AG08396 (cell line): ENCODE measurements at places on chromosomes 1 and 21.

DNA sequence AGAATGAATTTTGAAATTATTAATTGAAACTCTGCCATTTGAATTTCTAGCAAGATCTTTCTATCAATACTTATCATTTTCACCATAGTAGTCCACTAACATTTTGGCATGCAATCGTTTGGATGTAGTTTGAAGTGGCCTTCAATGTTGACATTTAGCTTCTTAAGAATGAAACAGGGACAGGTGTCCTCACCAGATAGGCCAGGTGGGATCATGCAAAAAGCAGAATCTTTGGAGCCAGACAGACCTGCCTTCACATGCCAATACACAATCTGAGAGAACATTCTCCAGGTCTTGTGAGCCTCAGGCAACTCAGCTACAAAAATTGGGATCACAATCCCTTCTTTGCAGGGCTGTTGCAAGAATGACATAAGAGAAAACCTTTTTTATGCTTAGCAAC lies 18.3 kb upstream of the HSPA13 start:
- DNase-seq = no peak

DNA sequence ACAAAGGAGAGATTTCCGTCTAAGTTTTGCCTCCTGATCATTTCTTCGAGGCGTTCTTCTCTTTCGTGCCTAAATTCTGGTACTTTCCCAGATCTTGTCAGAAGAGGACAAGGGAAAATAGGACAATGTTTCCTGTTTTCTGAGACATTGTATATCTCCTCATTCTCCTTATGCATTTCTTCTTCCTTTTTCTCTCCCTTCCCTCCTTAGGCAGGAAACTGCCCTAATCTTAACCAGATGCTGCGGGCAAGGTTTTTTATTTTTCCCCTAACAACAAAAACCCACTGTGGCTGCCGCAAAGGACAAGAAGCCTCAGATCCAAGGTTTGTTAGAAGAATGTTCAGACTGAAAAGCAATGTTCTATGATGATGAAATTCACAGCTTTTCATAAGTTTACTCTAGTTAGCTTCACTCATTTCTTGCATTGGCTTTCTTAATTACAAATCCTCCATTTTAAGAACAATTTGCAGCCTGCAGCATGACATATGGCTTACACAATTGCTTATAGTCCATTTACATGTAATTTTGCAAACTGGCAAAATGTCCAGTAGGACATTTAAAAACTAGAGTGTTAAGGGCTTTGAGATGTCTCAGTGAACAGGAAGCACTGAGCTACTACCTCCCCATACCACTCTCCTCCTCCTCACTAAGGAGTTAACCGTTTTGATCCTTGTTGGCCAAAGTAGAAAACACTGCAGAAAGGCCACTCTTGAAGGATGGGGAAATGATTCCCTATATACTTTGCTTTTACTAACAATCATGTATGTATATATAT lies 624 bp downstream of the CTSK start:
- DNase-seq = no peak

DNA sequence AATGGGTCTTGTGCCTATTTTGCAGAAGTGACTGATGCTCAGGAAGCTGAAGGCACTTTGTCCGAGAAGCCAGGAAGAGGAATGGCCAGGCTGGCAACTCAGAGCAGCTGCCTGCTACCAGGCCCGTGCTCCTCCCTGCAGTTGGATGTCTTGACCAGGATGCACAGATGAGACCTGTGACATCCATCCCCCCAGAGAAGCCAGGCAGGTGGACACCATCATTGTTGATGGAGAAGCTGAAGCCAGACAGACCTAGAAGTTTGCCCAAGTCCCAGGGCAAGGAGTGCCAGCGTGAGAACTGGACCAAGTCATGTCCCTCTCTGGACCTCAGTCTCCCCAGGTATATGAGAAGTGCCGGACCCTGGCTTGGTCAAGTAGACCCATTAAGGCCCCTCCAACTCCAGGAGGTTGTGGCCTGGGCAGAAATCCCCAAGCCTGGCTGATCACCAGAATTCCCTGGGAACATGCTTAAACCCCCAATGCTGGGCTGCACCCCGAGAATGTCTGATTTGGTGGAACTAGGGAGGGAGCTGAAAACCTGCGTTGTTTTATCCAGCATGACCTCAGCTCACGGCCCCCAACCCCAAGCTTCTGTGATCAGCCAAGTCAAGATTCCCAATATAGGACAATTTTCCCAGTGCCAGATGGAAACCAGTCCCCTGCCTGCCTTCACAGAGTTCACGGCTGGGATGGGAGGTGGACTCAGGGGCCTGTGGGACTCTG lies 82.4 kb downstream of the CAMK2N1 start:
- DNase-seq = no peak

- no peak for DNase-seq
These were observed 275.2 kb downstream of the GRIK1 start for GRCh38 chr21:29664615-29665014.

DNA sequence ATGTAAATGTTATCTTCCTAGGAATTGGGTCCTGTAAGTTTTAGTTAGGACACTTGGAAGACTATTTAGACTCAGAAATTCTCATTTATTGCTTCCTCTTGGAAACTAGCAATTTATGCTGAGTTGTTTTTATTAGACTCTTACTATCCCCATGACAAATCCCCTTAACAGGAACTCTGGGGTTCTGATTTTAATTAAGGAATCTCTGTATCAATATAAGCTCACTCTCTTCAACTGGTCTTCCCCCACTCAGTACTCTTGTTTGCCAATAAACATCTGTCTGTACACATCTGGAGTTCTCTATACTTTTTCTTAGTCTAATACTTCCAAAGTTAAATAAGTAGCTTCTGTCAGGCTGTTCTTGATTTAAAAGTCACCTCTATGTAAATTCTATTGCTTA lies 64.1 kb upstream of the TBX15 start:
- DNase-seq = no peak

DNA sequence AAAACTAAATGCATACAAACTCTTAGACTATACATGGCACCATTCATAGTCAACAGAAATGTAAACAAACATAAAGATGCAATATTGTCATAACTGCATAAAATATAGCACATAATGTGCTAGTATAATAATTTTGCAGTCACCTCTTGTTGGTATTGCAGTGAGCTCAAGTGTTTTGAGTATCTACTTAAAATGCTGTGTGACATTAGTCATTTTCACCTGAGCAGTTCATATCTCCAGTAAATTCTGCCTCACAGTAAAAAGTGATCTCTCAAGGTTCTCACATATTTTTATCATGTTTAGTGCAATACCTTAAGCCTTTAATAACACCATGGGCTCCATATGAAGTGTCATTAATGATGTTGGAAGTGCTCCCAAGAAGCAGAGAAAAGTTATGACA lies 29.6 kb upstream of the FMO2 start:
- DNase-seq = no peak

- no peak for DNase-seq
These were observed 46.7 kb downstream of the ZBTB18 start for GRCh38 chr1:244097523-244098405.

DNA sequence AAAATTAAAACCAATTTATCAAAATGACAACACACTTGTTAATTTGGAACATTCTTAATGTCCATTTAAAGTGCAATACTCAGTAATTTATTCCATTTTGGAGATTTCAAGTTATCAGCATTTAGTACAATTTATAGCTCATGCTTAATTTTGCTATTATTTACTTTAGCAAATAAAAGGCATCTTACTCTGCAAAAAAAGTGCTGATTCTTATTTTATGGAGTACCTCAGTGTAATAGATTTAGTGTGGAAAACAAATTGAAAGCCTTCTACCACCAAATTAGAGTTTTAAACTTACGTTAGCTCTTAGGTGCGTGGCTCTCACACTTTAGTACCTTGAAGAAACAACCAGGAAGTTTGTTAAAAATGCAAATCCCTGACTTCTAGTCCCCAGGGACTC lies 208.4 kb upstream of the NRIP1 start:
- DNase-seq = no peak

- no peak for DNase-seq
These were observed 51.3 kb downstream of the PRPF38A start for GRCh38 chr1:52455686-52456085.

GRCh38 chr1:148362626-148363438 lies 120.3 kb downstream of the PPIAL4G start:
- DNase-seq = no peak

DNA sequence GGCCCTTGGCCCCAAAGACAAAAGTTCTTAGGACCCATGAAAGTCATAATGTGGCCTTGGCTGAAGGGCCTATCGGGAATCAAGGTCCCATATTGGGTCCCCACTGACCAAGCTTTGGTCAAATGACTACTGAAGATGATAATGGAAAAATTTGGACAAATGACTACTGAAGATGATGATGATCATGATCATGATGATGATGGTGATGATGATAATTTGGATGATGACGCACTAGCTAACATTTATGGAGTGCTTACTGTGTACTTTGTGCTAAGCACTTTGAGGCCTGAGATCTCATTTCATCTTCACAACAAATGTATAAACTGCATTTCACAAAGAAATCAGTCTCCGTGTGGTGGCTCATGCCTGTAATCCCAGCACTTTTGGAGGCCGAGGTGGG lies 39.4 kb downstream of the EIF2D start:
- DNase-seq = no peak

- no peak for DNase-seq
These were observed 142.9 kb upstream of the KRTAP19-8 start for GRCh38 chr21:31181082-31181750.

GRCh38 chr1:31642897-31643296 lies 1.8 kb downstream of the PEF1 start:
- DNase-seq = no peak

DNA sequence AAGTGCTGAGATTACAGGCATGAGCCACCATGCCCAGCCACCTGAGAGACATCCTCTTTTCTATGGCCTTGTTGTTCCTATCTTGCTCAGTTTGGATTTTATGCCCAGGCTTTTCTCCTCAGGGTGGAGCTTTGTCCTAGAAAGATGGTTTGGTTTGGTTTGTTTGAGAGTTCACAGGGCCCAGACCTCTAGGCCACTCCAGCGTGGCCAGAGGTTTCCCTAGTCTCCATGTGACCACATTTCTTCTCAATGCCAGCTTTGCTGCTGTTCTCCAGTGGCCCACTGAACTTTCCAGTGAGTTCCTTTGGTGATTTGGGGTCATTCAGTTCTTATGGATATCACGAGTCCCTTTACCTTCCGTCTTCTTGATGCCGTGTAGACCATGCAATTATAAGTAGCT lies 92.6 kb upstream of the SERBP1 start:
- no peak for DNase-seq

GRCh38 chr1:11321656-11322491 lies 48.9 kb downstream of the UBIAD1 start:
- DNase-seq = no peak

GRCh38 chr1:85617633-85618100 lies 37.1 kb downstream of the CCN1 start:
- DNase-seq = peak; percentile 64

- no peak for DNase-seq
These were observed 16.5 kb downstream of the CTSS start for GRCh38 chr1:150748878-150749719.

- DNase-seq = peak; percentile 57
These were observed 996 bp upstream of the SH3BGRL3 start for GRCh38 chr1:26278724-26279455.

DNA sequence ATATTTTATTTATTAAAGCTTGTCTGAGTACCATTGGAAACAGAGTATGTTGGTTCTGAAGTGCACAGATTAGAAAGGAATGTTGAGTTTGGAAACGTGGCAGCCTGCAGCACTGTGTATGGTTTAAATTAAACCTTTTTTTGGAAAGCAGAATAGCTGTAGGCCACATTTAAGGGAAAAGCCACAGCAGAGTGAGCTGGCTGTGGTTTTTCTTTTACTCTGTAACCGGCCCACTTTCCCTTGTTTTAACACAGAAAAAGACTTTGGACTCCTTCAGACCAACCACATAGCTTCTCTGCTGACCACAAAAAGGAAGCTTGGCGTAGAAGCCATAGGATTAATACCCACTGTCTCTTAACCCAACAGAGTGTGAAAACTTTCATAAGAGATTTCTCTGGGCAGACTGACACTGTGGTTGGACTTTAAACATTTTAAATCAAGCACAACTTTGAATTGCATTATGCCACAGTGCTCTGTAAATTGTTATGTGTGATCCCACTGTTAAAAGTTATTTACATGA lies 75.2 kb downstream of the NFIA start:
- DNase-seq = peak; percentile 48

DNA sequence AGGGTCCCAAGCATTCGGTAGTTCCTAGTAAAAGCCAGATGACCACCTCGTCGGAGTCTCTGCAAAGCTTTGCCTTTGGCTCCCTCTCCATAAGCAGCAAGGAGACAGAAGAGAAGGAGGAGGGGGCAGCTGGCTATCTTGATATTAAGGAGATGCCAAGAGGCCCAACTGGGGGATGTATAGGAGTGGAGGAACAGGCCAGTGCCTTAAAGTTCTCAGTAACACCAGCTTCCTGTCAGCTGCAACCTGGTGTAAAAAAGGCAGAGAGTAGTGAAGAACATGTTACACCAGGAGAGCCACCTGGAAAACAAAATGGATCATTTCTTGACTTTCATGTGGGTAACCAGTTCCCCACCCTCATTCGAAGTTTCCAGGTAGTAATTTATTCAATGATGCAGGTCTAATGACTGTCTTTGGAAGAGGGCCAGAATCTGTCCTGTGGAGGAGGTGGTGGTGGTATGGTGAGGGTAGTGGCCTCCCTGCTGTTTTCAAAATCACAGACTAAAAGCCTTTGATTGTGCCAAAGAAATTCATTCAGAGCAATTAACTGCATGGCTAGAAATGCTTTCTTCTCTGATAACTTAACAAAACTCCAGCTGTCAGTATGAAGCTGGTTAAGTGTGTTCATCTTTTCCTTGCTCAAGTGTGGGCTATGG lies 27.3 kb downstream of the TMEM200B start:
- no peak for DNase-seq

- no peak for DNase-seq
These were observed 2.7 kb upstream of the CNN3 start for GRCh38 chr1:94929351-94930217.

DNA sequence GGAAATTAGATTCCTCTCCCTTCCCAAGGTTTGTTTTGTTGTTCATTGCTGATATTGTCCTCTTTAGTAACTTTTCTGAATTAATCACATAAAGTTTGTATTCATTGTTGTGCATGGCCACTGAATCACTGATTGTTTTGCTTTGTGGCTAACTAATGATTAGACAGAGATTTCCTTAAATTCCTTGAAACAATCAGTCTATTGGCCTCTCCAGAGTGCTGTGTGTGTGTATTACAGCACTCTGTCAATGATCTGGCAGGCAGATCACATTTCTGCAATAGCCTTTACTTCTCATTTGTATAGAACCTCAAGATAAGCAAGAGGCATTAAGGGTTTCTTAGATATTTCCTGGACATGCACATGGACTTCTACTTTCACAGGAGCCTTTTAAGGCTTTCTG lies 78.6 kb downstream of the DUSP10 start:
- no peak for DNase-seq

- DNase-seq = no peak
These were observed 82.1 kb upstream of the CCDC190 start for GRCh38 chr1:162942916-162943559.

- no peak for DNase-seq
These were observed 87.7 kb downstream of the TGFBR3 start for GRCh38 chr1:91798241-91798648.

- no peak for DNase-seq
These were observed 183.4 kb downstream of the PLPPR4 start for GRCh38 chr1:99447721-99448120.
